ENCODE measurements at places on chromosomes 3 and 15.

DNA sequence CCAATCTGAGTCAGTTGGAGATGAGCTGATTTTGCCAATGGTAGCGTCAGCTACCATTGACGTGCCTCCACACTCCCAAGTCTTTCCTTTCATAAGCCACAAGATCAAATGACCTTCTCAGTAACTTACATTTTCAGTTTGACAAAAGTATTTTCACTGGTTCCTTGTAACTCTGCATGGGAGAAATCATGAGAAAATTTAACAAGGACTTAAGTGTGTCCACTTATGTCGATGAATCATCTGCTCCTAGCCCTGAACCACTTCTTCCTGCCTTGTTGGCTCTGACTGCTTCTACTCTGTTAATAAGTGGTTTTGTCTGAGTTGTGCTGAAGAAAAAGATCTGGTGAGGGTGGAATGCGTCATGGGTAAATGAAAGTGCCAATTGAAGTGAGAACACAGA, 101.2 kb downstream of the NFKBIZ start:
- DNase-seq: no peak

DNA sequence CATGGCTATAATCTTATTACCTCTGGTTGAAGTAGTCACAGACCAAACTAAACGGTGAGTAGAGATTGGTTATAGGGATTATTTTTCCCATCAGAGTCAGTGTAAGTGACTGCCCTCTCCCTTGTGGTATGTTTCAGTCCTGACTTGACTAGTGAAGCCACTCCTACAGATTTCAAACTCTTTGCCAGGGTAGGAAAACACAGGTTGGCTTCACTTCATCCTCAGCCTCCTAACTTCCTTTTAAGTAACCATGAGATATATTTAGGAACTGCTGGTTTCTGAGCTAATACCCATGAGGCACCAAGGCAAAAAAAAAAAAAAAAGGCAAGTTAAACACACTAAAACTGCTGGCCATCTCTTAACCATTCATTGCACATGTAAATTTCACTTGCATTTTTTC, 349.2 kb upstream of the MCTP2 start:
- DNase-seq: no peak

DNA sequence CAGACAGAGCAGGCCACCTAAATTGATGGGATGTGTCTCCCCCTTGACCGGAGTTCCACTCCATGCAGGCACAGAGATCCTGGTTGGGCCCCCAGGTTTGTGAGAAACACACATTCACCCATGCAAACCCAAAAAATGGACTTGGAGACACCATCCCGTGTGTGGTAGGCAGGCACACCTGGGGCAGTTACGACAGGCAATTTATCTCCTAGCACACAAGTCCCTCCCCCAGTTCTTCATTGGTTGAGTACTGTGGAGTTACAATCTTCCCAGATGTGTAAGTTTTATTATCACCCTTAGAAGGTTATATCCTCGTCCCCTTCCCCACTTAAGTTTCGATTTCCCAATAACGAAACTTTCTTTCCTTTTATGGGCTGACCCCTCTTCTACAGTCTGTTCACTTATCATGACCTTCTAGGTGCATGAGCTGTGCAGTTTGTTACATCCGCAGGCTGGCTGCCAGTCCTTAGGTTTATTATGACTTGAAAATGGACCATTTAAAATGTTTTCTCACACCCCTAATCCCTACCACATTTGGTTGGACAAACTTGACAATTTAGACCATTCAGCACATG, 27.3 kb downstream of the ARL8B start:
- DNase-seq: no peak

DNA sequence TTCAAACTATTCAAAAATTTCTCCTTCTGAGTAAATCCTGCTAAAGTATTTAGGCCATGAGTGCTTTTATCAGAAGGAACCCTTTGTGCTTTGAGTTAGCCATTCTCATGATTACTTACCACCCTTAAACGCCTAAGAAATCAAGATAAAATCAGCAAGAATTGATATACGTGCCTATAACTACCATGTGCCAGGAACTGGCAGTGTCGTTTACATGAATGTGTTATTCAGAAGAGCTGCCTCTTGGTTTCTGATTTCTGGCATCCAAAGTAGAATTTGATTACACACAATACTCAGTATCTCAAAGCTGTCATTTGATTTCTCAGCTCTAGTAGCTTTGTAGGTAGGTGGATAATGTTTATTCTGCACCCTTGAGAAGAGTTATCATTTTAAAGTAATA, 351.3 kb upstream of the CCDC54 start:
- DNase-seq: no peak

- DNase-seq: no peak
Measured at GRCh38 chr3:85846940-85847339, 888.2 kb downstream of the CADM2 start.
